Astrocyte of the spinal cord (primary cell): ENCODE measurements at places on chromosomes 6 and 20.
A peak's percentile ranks its signal among the peaks of the same experiment; 100 is the strongest.

- DNase-seq: no peak
Observed at GRCh38 chr6:102742028-102742427, 1348.5 kb downstream of the GRIK2 start.

DNA sequence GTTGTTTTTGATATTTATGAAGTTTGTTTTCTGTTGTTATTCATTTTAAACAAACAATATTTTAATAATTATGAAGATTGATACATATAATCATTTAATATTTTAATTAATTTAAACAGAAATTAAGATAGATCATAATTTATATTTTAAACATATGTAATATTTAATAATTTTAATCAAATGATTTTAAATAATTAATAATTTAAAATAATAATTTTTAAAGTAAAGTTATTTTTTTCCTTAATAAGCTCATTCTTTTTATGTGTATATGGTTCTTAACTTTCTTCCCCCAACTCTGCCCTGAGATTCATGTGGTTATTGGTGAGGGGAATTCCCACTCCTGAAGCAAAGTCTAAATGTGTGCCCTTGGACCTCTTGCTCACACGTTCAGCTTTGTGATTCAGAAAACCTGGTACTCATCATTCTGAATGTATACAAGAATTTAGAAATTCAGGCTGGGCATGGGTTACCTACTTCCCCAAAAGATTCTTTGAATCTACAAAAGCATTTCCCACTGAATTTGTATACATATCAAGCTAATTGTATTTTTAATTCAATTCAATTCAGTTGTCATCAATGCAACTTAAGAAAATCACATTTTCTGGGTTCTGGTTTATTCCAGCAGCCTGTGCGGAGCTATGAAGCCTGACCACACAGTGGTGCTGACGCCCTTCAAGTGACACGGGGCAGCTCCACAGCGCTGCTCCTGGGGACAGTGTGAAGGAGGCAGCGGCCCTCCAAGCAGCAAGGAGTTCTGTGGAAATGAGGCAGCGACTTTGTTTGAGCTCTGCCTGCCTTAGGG lies 168.9 kb upstream of the UST start:
- DNase-seq: peak; percentile 82

GRCh38 chr6:149084026-149084425 lies 233.5 kb upstream of the TAB2 start:
- no peak for DNase-seq

DNA sequence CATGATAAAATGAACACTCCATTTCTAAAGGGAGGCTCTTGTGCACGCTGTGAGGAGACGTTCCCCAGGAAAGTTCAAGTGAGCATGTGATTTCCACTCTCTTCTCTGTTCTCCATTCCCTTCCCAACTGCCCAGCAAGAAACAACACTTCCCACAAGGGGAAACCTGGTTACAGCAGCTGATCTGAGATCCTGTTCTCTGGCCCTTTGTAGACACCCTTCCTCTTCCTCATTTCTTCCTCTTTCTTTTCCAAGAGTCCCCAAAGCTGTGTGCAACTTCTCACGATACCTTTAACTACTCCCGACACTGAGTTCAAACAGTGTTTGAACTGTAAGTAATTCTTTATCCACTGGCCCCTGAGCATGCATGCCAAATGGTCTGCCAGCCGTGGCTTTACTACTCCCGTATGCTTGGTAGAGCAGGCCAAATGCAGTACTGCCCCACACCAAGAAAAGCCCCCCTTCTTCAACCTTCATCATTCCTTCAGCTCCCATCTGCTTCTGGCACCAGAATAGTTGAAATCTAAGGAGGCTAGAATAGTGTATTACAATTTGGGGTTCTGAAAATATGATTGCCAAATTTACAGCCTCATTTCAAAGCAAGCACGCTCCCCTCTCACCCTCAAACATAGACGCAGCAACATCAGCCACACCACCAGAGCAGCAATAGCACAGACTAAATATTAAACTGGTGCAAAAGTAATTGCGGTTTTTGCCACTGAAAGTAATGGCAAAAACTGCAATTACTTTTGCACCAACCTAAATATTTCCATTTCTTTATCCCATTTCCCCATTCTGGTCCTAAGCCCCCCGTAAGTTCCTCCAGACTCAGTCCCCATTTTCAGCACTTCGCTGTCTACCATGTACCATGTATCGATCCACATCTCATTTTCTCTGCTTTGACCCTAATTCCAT lies 4.3 kb downstream of the HLA-DMB start:
- DNase-seq: no peak

DNA sequence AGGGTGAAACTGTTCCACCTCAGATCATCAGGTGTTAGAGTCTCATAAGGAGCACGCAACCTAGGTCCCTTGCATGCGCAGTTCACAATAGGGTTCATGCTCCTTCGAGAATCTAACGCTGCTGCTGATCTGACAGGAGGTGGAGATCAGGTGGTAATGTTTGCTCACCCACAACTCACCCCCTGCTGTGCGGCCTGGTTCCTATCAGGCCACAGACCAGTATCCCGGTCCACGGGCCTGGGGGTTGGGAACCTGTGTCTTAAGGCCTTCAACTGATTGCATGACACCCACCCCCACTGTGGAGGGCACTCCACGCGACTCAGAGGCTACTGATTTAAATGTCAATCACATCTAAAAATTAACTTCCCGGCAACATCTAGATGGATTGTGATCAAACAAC lies 411.2 kb upstream of the SULF2 start:
- no peak for DNase-seq

DNA sequence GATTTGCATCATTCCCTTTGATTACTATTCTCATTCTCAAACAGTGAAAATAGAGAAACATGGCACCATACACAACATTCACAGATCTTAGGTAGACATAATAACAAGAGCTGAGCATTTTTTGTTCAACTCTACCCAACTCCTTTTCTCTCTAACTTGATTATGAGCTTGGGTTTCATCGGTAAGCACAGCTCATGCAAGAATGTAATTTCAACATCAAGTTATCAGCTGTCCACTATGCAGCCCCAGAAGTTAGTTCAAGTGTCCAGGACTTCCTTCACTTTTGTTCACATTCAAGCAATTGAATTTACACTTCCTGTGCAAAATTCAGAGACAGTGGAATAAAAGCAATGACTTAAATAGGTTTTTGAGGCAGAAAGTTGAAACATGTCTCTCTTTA lies 297.7 kb upstream of the SASH1 start:
- DNase-seq: no peak

DNA sequence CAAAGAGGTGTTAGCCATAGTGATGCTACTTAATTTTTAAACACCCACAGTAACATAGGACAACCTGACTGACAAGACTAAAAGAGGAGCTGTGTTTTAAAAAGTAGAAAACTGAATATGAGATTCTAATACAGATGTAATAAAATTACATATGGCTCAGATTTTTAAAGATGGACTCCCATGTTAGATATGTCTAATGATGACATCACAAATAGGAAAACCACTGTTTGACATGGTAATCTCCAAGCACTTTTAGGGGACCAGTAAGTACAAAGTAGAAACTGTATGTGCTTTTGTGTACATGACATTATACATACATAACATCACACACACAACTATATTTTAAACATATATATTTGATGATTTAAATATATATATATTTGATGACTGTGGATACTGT lies 16.8 kb downstream of the GCLC start:
- no peak for DNase-seq

GRCh38 chr6:112571488-112572270 lies 224.5 kb downstream of the RFPL4B start:
- peak; percentile 86 for DNase-seq

DNA sequence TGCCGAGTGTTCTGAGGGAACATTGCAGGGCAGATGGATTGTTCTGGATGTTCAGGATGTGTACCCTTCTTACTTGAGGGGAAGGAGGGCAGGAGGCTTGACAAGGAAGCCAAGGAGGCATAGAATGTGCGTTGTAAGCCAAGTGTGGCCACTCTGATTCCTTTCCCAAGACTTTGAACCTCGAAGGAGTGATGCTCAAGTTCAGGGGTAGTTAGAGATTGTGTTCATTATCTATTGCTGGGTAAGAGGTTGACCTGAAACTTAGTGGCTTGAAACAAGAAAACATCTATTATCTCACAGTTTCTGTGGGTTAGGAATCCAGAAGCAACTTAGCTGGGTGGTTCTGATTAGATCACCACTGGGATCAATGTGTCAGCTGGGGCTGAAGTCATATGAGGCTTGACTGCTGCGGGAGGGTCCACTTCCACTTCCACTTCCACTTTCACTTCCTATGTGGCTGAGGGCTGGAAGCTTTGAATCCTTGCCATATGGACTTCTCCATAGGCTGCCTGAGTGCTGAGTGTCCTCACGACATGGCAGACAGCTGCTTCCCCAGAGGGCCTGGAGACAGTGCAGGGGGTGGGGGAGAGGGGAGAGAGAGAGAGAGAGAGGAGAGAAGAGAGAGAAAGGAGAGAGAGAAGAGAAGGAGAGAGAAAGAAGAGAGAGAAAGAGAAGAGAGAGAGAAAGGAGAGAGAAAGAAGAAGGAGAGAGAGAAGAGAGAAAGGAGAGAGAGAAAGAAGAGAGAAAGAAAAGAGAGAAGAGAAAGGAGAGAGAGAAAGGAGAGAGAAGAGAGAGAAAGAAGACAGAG lies 6.9 kb upstream of the CD40 start:
- no peak for DNase-seq

GRCh38 chr6:119476024-119476423 lies 126.5 kb upstream of the MAN1A1 start:
- DNase-seq: no peak

GRCh38 chr20:24953621-24954133 lies 4.6 kb downstream of the CST7 start:
- no peak for DNase-seq

DNA sequence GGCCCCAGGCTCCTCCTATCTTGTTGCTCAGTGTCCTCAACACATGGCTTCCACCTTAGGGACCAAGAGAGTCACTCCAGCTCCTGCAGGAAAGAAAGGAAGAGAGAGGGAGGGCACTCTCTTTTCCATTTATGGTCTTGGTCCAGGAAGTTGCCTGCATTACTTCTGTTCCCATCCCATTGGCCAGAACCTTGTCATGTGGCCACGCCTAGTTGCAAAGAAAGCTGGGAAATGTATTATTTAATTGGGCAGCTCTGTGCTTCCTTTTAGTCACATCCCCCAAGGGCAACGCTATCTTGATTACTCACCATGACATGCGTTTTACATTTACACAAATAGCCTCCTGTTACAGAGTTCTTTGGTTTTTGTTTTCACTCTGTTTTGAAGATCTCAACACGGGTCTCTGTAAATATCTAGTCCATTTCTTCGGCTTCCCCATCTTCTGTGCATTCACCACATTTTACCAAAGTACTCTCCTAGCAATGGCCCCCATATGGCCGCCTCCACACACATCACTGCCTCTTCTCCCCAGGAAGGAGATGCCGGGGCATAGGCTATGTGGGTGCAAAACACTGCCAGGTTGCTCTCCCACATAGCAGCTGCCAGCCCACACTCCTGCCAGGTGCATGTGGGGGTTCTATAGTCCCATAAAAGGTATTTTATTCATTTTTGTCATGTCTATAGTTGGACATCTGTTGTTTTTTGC lies 35.7 kb upstream of the ZMYND8 start:
- peak; percentile 89 for DNase-seq

- no peak for DNase-seq
Observed at GRCh38 chr6:116434056-116434725, 27.0 kb upstream of the CALHM6 start.

DNA sequence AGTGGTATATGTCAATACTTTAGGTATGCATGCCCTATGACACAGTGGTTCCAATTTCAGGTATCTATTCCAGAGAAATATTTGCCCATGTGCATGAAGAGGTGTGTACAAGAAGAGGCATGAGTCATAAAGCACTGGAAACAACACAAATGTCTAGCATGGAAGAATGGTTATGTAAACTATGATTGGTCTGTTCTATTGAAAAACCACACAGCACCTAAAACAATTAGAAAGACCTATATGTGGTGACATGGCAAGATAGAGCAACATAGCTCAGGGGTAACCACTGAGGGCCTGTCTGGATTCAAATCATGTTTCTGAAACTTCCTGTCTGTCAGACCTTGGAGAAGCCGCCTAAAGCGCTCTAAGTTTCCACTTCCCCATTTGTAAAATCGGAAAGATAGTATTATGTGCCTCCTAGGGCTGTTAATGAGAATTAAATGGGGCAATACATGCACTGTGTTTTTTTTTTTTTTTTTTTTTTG lies 76.0 kb upstream of the SHLD1 start:
- peak; percentile 3 for DNase-seq

DNA sequence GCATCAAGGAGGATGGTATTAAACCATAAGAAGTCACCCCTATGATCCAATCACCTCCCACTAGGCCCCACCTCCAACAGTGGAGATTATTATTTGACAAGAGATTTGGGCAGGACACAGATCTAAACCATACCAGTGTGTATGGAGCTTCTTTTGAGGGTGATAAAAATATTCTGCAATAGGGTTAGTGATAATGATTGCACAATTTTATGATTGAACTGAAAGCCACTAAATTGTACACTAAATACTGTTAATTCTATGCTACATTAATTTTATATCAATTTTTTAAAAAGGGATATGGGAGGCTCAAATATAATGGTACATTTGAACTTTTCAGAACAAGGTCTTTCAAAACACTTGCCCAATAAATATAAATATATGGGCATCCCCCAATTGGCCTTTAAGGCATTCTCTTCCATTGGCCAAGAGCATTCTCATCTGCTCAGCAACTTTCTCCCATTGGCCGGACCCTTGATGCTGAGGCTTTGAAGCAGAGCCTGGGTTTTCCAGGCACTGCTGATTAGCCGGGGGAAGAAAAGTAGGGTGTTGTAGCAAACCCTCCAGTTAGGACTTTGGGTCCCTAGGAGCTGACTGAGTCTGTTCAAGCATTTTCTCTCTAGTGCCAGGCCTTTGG lies 209.9 kb downstream of the LRFN2 start:
- DNase-seq: no peak

- no peak for DNase-seq
Observed at GRCh38 chr6:13375360-13375878, 47.1 kb upstream of the TBC1D7 start.

DNA sequence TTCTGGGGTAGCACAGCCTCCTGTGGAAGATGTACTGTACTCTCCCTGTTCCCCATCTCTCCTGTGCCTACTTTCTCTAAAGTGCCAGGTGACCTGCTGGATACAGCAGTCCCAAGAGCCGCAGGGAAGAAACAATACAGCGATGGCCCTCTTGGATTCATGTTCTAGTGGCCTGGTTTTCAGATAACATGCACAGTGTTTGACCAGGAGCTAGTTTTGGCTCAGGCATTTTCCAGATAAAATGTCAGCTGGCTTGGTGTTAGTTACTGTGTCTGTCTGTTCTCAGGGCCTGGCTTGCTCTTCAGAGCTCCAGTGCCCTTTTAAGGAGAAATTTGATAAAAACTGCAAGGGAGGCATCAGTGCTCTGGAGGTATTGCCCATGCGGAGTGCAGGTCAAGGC lies 41.3 kb downstream of the GABRR2 start:
- DNase-seq: no peak

GRCh38 chr20:40416274-40416673 lies 272.8 kb downstream of the MAFB start:
- DNase-seq: no peak

DNA sequence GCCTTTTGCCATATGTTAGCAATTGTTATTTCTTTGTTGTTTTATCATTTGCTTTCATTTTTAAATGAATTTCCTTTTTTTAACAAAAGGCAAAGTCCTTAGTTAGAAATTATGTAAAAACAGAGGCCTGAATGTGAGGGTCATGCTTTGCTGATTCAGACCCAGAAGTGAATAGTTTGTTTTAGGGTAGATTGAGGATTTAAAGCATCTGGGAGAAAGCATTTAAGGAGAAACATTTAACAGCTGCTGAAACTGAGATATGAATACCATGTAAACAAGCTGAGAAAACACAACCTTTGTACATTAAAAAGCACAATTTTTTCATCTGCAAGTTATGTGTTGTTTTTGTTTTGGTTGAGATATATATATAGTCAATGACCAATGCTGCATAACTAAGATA lies 8.0 kb downstream of the HTR1B start:
- no peak for DNase-seq
